ENCODE measurements at places on chromosomes 1 and 21.
A peak's percentile ranks its signal among the peaks of the same experiment; 100 is the strongest.

- H3K4me1 ChIP-seq = peaks cover 20% of the 10 kb centered on the region
- no peaks in the 10 kb centered on the region for H3K36me3 ChIP-seq
- H3K4me3 ChIP-seq = no peak overlapping the region
- peaks cover 2% of the 10 kb centered on the region for H3K27me3 ChIP-seq
- no peak overlapping the region for H3K27ac ChIP-seq
Observed at GRCh38 chr1:26697978-26698849, 2.4 kb downstream of the ARID1A start.

GRCh38 chr1:47325528-47325927 lies 8.1 kb upstream of the CMPK1 start:
- H3K4me3 ChIP-seq = no peak overlapping the region
- no peaks in the 10 kb centered on the region for H3K27me3 ChIP-seq
- DNase-seq = no peak
- H3K4me1 ChIP-seq = no peaks in the 10 kb centered on the region
- no peaks in the 10 kb centered on the region for H3K36me3 ChIP-seq

GRCh38 chr1:177383715-177384114 lies 213.0 kb downstream of the BRINP2 start:
- peaks cover 2% of the 10 kb centered on the region for H3K27me3 ChIP-seq
- no peak overlapping the region for H3K4me3 ChIP-seq
- no peak for DNase-seq
- H3K27ac ChIP-seq = no peak overlapping the region

- peaks cover 4% of the 10 kb centered on the region for H3K27me3 ChIP-seq
- H3K27ac ChIP-seq = no peak overlapping the region
- H3K4me1 ChIP-seq = peaks cover 6% of the 10 kb centered on the region
- no peak overlapping the region for H3K4me3 ChIP-seq
Observed at GRCh38 chr1:59143133-59143487, 153.8 kb upstream of the FGGY start.

DNA sequence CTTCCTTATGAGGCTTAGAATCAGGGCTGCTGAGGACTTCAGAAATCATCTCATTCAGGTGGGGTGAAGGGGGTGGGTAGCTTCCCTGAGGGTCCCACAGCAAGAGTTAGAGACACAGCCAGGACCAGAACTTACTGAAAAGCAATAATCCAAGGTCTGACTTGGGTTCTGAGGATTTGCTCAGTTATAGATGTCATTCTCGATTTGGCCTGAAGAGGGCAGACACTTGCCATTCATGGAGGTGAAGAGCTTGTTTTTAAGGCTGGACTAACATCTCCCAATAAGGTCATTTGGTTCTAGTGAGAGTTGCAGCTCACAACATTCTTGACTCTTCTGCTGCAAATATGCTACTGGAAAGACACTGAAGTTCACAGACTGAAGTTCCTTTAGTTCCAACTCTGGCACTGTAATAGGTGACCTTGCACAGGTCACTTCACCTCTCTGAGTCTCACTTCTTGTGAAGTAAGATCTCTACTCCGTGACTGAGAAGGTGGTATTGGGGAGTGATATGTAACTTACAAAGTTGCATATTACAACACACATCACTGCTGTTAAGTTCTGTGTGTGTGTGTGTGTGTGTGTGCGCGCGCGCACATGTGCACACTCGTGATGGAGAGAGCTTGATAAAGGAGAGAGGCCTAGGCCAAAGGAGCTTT lies 69.8 kb upstream of the DIRAS3 start:
- peaks cover 2% of the 10 kb centered on the region for H3K4me1 ChIP-seq
- no peaks in the 10 kb centered on the region for H3K27me3 ChIP-seq
- no peaks in the 10 kb centered on the region for H3K36me3 ChIP-seq
- DNase-seq = peak; percentile 25
- H3K27ac ChIP-seq = no peak overlapping the region

All from glutamatergic neuron (in vitro differentiated cells).